Cardiac muscle cell (in vitro differentiated cells and primary cell): ENCODE measurements at places on chromosomes 13 and 19. TPM values are rescaled to one million over a fixed set of nuclear protein-coding genes. Genes with fewer than 3 reads are reported as not detected.

Gene TNNI3
- total RNA-seq = 64.5 and 78.6 TPM in 2 replicates

Gene MBD3L2
- total RNA-seq = not detected in 2 replicates

Gene IL12RB1
- total RNA-seq = not detected in 2 replicates

Gene TEX101
- total RNA-seq = not detected in 2 replicates

Gene DCT
- total RNA-seq = 0.18 TPM in 2 replicates

- no peaks in the 10 kb centered on the region for H3K27me3 ChIP-seq
- no peak overlapping the region for H3K4me3 ChIP-seq
- H3K27ac ChIP-seq = no peak overlapping the region
- no peak for DNase-seq
- H3K36me3 ChIP-seq = no peaks in the 10 kb centered on the region
- H3K4me1 ChIP-seq = no peaks in the 10 kb centered on the region
Measured at GRCh38 chr13:33526718-33527117, 241.2 kb upstream of the STARD13 start.

- no peak for DNase-seq
- H3K4me3 ChIP-seq = no peak overlapping the region
- H3K27ac ChIP-seq = no peak overlapping the region
- H3K4me1 ChIP-seq = no peaks in the 10 kb centered on the region
- H3K36me3 ChIP-seq = no peaks in the 10 kb centered on the region
- H3K27me3 ChIP-seq = peaks cover 25% of the 10 kb centered on the region
Measured at GRCh38 chr19:48749571-48750198, 2.8 kb downstream of the FUT1 start.

DNA sequence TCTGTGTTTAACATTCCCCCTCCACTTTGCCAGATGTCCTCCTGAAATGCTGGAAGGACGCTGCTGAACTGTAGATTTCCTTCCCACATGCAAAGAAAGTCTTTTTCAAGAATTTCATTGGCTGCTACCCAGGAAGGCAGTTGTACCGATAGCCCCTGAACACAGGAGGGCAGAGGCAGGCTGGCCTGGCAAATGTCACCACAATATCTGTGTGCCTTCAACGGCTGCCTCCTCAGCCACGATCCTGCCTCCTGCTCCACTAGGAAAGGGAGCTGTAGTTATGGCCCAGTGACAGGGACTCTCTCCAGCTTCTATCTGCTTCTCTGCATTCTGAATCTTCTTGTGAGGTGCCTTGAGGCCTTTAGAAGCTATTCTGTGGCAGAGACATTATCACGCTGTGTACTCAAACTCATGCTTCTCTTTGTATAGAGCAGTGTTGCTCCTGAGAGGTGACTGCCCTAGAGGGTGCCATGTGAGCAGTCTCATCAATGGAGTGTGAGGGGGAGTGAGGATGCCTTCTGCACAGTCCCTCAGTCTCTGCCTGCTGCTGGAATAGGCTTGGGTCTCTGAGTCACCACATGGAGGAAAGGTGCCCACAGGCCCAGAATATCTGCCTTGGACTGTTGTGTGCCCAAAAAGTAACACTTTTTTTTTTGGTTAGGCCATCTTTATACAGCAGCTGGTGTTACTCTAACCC, 279.8 kb downstream of the DNAJC15 start:
- no peaks in the 10 kb centered on the region for H3K27me3 ChIP-seq
- no peaks in the 10 kb centered on the region for H3K36me3 ChIP-seq
- peaks cover 25% of the 10 kb centered on the region for H3K4me1 ChIP-seq
- DNase-seq = peak; percentile 83

DNA sequence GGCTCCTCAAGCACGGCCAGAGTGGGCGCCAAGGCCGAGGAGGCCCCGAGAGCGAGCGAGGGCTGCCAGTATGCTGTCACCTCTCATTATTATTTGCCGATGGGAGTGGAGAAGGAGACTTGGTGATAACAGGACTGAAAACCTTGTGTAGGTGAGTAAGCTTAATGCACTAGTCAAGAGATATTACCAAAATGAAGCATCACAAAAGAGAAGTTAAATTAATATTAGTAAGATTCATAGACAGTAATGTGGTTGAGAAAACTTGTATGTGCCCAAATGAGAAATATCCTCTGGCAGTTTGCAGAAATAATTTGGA, 204.5 kb upstream of the SLITRK1 start:
- no peak overlapping the region for H3K27ac ChIP-seq
- H3K4me1 ChIP-seq = no peaks in the 10 kb centered on the region
- no peaks in the 10 kb centered on the region for H3K27me3 ChIP-seq
- H3K4me3 ChIP-seq = peak overlapping the region; percentile 26

GRCh38 chr13:70795484-70795883, 687.2 kb upstream of the KLHL1 start:
- H3K27me3 ChIP-seq = no peaks in the 10 kb centered on the region
- no peak overlapping the region for H3K27ac ChIP-seq
- no peaks in the 10 kb centered on the region for H3K4me1 ChIP-seq
- H3K36me3 ChIP-seq = no peaks in the 10 kb centered on the region

GRCh38 chr19:29636553-29637360, 28.5 kb upstream of the PLEKHF1 start:
- H3K36me3 ChIP-seq = no peaks in the 10 kb centered on the region
- H3K4me3 ChIP-seq = no peak overlapping the region
- no peak for DNase-seq
- no peaks in the 10 kb centered on the region for H3K27me3 ChIP-seq

- no peaks in the 10 kb centered on the region for H3K36me3 ChIP-seq
- H3K27ac ChIP-seq = no peak overlapping the region
- H3K4me3 ChIP-seq = no peak overlapping the region
- H3K27me3 ChIP-seq = no peaks in the 10 kb centered on the region
- no peaks in the 10 kb centered on the region for H3K4me1 ChIP-seq
- DNase-seq = no peak
Measured at GRCh38 chr13:73800011-73800410, 334.2 kb downstream of the KLF12 start.

- DNase-seq = no peak
- peaks cover 17% of the 10 kb centered on the region for H3K36me3 ChIP-seq
- H3K4me1 ChIP-seq = no peaks in the 10 kb centered on the region
- H3K4me3 ChIP-seq = no peak overlapping the region
Measured at GRCh38 chr13:38849315-38849714, 141.3 kb downstream of the STOML3 start.

DNA sequence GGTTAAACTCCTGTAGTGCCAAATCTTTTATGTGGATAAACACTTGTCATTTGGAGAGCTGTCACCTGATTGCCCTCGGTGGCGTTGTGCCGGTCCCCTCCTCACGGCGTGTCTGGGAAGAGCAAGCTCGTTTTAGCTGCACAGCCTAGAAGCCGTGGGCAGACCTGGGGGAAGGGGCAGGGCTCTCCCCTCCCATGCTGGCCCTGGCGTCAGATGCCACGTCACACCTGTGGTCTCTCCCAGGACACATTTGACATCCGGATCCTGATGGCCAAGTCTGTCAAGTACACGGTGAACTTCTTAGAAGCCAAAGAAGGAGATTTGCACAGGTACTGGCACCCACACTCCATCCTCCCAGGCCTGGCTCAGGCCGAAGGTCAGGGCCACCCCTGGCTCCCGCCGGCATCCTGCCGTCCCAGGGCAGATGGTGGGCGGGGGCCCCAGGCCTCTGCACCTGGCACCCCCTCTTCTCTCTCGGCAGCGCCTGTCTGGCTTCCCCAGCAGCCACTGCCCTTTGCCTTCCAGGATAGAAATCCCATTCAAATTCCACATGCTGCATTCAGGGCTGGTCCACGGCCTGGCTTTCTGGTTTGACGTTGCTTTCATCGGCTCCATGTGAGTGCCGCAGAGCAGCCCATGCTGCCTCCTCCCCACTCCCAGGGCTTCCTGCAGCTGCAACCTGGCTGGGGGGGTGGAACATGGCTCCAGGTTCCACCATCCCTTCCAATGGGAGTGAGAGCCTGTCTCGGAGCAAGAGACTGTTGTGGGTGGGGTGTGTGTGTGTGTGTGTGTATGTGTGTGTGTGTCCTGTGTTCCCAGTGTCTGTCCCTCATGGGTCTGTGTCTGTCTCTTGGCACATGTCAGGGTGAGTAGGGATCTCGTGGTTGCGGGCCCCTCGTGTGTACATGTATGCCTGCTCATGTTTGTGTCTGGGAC, 8.8 kb downstream of the YIPF2 start:
- peaks cover 22% of the 10 kb centered on the region for H3K36me3 ChIP-seq
- H3K27ac ChIP-seq = peak overlapping the region; percentile 23
- DNase-seq = no peak
- no peaks in the 10 kb centered on the region for H3K27me3 ChIP-seq

DNA sequence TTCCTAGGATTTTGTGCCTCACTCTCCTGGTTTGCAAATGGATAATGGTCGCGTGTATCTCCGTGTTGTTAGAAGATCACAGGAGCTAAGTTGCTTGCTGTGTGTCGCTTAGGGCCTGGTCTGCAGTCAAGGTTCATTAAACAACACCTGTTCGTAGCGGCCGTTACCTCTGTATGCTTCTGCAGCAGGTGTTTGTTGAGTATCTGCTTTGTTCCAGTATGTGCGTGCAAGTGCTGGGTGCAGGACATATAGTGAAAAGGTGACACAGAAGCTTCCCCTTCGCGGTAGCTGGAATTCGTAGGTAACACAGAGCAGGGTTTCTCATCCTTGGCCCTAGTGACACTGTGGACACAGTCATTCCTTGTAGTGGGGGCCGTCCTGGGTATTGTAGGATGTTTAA, 5.4 kb downstream of the MED25 start:
- no peak for DNase-seq
- no peak overlapping the region for H3K27ac ChIP-seq
- no peak overlapping the region for H3K4me3 ChIP-seq
- H3K27me3 ChIP-seq = no peaks in the 10 kb centered on the region
- H3K36me3 ChIP-seq = peaks cover 5% of the 10 kb centered on the region
- peaks cover 12% of the 10 kb centered on the region for H3K4me1 ChIP-seq

GRCh38 chr13:22285867-22286266, 615.0 kb downstream of the FGF9 start:
- no peaks in the 10 kb centered on the region for H3K27me3 ChIP-seq
- no peak for DNase-seq
- no peaks in the 10 kb centered on the region for H3K4me1 ChIP-seq
- H3K36me3 ChIP-seq = no peaks in the 10 kb centered on the region
- no peak overlapping the region for H3K4me3 ChIP-seq
- H3K27ac ChIP-seq = no peak overlapping the region
